Globus pallidus (tissue), 1 donor: ENCODE measurements at places on chromosomes 12 and 14.

- DNase-seq: peak; percentile 50
These were observed 4.1 kb upstream of the IGF1 start for GRCh38 chr12:102484428-102484958.

- no peak for DNase-seq
These were observed 1506.9 kb upstream of the TMEM132C start for GRCh38 chr12:126760092-126760491.

- no peak for DNase-seq
These were observed 33.8 kb upstream of the DTX1 start for GRCh38 chr12:113022563-113023297.

DNA sequence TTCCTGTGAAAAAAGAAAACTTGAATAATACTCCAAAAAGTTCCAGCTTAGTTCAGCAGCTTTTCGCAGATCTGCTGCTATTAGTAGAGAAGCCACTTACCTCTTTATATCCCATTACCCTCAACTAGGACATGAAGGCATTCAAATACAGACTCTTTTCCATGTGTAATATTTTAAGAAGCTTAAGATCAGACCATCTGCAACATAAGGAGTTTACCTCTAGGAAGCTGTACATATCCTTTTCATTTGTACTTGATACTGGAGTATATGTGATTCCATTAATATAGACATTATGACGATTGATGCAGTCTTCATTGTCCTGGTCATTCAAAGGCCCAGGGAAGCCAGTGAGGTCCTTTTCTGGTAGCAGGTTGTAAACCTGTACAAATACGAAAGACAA lies 20.4 kb downstream of the A2M start:
- DNase-seq: no peak

- DNase-seq: no peak
These were observed 2.3 kb downstream of the MEG3 start for GRCh38 chr14:100828031-100828769.

DNA sequence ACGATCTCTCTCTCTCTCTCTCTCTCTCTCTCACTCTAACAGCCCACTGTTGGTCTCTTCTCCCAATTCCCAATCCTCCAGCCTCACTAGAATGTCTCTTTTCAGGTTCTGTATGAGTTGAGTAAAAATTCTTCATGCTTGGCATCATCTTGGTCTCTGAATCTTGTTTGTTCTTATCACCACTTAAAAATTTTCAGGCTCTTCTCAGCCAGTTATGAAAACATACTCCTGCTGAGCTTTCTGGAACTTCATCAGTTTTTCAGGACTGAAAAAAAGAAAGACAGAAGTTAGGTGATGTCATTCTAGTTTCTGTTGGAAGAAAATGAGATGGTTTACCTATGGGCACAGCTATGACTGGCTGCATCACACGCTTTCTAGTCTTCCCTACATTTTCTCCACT lies 11.5 kb upstream of the IL22 start:
- no peak for DNase-seq

DNA sequence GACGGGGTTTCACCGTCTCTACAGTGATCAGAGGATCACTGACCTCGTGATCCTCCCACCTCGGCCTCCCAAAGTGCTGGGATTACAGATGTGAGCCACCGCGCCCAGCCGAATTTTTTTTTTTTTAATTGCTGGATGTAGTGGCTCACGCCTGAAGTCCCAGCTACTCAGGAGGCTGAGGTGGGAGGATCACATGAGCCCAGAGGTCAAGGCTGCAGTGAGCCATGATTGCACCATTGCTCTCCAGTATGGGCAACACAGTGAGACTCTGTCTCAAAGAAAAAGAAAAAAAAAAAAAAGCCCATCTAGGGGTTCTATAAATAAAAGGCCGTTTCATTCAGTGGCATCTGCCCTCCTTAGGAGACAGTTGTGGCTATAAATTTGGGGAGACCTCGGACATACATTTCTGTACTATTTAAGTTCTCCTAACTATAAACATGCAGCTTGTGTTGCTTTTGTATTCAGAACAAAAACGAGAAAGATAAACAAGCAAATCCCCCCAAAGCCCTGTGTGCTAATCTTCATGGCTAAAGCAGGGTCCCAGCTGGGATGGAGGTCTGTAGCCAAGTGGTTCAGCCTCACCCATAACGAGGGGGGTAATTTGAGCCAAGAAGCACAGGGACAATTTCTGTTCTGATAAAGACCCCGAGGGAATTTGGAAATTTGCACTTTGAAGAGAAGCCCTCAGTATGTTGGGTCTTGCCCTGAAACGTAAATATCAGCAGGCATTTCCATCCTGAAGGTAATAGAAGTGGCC lies 35.0 kb upstream of the BCL7A start:
- no peak for DNase-seq

DNA sequence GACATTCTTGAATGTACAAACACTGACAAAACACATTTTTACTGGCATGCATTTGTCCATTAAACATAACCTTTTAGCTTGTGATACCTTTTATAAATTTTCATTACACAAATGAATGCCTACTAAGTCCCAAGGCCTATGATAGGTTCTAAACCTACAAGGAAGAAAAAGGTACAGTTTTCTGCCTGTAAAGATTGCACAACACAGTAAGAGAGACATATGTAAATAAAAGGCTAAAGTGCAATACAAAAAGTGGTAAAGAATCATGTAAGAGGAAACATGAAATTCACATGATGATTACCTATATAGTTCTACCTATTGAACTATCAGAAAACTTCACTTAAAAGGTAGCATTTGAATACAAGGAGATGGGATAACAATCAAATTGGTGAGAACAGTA lies 14.6 kb upstream of the ARID4A start:
- no peak for DNase-seq

DNA sequence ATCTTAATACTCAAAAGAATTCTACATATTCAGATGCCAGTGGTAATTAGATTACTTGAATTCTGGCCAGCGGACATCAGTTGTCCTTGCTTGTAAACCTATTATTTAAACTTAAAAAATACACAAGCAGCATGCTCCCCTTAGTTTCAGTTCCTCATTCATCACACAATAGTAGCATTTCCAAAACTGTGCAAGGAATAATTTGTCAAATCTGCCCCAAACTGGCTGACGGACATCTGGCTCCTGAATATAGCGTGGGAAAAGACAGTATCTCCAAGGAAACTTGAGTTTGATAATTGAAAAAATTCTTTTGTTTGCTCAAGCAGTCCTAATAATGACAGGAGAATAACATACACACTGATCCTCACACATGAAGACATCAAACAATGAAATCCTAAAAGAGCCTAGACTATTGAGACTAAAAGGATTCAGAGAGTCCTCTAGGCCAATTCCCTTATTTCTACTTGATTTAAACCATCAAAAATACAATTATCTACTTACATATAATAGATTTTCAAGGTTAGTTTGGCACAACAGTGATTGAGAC lies 90.4 kb downstream of the KIF21A start:
- no peak for DNase-seq

DNA sequence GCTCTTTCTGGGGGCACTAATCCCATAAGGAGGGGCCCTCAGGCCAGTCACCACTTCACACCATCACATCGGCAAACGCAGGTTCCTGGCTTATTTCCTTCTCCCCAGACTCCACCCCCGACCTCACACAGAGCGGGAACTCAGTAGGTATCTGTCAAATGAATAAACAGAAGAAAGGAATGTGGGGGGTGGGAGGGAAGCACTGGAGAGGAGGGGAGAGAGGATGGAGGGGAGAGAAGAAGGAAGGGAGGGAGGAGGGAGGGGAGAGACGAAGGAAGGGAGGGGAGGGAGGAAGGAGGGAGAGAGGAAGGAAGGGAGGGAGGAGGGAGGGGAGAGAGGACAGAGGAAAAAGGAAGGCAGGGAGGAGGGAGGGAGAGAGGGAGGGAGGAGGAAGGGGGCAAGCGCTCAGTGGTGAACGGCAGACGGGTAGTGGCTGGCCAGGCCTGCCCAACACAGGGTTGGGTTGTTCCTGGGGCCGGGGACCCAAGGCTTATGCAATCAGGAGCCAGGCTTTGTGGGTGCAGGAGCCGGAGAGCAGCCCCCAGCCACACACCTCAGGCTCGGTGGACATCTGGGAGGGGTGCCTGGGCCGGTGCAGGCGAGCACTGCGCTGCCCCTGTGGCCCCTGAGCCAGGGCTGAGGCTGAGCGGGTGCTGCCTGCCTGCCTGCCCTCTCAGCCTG lies 52.6 kb upstream of the FBRSL1 start:
- no peak for DNase-seq

GRCh38 chr14:53538316-53538881 lies 385.3 kb upstream of the DDHD1 start:
- no peak for DNase-seq

- DNase-seq: peak; percentile 83
These were observed 30.9 kb upstream of the TUBA1C start for GRCh38 chr12:49233842-49234526.

GRCh38 chr14:56686416-56686815 lies 106.8 kb downstream of the TMEM260 start:
- peak; percentile 3 for DNase-seq

DNA sequence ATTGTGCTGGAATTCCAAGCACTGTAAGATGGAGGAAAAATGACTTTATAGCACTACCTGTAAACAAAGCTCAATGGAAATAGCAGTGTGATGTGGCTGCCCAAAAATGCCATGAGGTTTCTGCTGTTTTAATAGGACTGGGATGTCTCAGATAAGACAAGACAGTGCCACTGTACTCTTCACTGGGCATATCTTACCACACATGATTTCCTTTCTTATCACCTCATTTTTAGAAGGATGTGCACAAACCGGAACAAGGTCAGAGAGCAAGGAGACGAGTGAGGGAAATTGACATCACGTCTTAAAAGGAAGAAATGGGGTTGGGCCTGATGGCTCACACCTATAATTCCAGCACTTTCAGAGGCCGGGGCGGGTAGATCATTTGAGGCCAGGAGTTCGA lies 38.4 kb upstream of the FGD4 start:
- no peak for DNase-seq

GRCh38 chr12:4272424-4273272 lies 914 bp upstream of the CCND2 start:
- DNase-seq: peak; percentile 23

DNA sequence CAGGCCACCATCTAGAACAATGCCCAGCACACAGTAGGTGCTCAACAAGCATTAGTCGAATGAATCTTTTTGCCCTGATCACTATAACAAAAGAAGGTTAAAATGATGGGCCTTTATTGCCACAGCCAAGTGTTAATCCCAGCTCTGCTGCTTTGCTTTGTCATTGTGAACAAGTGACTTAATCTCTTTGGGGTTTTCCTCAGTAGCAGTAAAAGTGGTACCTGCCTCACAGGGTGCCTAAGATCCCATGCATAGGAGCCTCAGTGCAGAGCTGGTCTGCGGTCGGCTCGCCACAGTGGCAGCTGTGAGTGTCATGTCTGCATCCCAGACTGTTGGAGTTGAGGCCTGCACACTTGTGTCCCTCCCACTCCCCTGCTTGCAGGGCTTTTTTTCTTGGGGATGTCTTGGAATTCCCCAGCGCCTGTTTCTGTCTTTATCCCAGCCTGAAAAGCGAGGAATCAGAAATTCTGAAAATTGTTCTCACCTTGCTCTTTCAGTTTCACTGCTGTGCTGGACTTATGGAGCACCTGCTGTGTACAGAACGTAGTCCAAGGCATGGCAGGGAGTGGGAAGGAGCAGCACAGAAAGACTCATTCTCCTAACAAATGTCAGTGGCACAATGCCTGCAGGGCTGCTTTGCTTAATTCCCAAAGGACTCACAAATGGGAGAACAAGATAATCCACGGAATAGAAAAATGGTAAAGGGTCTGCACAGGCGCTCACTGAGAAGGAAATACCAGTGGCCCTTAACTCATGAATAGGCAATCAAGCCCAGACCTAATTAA lies 90.8 kb downstream of the EML1 start:
- DNase-seq: no peak

DNA sequence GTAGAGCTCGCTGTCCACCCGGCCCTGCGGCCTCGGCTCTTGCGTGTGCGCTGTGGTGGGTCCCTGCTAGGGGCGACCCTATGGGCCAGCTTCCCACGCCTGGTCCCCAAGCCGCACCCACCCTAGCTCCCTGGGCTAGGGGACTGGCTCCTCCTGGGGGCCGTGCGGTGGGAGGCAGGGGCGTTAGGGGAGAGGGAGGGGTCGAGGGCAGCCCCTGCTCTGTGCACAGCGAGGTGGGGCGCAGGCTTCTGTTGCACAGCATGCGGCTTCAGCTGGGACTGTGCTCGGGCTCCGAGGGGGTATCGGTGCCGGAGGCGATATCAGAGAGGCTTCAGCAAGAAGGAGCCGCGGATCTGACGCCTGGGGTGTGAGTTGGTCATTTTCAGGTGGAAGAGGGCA lies 86.1 kb downstream of the ALG10 start:
- DNase-seq: no peak

- no peak for DNase-seq
These were observed 124.8 kb downstream of the ZFP36L1 start for GRCh38 chr14:68668028-68668427.

DNA sequence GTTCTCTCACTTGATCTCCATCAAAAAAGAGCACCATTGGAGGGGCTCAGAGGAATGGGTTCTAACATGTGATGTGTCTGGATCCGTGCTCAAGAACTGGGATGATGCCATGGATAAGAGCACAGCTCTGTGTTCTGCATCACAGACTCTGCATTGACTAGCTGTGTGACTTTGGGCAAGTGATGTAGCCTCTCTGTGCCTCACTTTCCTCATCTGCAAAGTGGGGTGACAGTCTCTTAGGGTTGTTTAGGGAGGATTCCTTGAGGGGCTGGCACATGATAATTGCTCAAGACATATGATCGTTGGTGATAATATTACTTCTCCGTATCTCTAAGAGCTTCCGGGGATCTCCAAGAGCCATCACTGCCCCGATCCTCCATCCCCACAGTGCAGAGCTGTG lies 202.3 kb downstream of the CHST11 start:
- no peak for DNase-seq

- no peak for DNase-seq
These were observed 28.4 kb downstream of the TXNRD1 start for GRCh38 chr12:104243971-104244370.

GRCh38 chr14:100819453-100819828 lies 6.5 kb upstream of the MEG3 start:
- DNase-seq: no peak

GRCh38 chr12:104686196-104686595 lies 229.4 kb downstream of the CHST11 start:
- no peak for DNase-seq

- no peak for DNase-seq
These were observed 6.7 kb downstream of the ITGA5 start for GRCh38 chr12:54412348-54412747.

DNA sequence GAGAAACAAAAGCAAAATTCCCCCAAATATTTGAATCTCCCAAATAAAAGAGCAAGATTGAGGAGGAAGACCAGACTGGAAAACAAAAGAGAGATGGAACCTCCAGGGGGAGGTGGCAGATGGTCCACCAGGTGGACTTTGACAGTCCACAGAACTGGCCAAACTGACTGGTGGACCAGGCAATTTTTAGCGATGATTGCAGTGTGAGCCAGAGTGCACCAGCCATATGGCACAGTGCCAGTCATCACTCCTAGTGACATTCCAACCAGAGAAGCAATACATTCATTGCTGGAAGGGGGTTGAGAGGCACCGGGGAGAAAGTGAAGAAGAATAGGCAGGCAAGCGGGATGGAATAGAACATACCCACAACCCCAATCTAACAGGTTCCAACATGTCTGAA lies 182.9 kb downstream of the EXOC5 start:
- no peak for DNase-seq

GRCh38 chr12:125187148-125187745 lies 122.0 kb downstream of the AACS start:
- no peak for DNase-seq
